ENCODE measurements at places on chromosomes 12 and 14.
A peak's percentile ranks its signal among the peaks of the same experiment; 100 is the strongest.

- DNase-seq = peak; percentile 7
Measured at GRCh38 chr12:14211947-14212387, 153.5 kb upstream of the ATF7IP start.

DNA sequence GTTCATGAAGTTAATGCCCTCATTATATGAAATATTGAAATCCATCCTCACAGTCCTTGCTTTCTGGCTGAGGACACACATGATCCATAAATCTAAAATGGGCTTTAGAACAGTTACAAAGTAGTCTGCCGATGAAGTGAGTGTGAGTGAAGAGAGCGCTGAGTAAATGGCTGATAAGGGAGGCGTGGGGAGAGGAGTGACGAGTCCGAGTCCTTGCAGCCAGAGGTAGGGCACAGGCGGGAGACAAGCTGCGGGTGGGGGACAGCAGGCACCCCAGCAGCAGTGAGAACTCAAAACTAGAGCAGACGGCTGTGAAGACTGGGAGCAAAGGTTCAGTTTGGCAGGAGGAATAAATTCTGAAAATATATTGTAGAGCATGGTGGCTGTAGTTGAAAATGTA is 140.1 kb upstream of the ATP2B1 start:
- DNase-seq = no peak

- no peak for DNase-seq
Measured at GRCh38 chr12:103769240-103769945, 71.6 kb downstream of the NT5DC3 start.

DNA sequence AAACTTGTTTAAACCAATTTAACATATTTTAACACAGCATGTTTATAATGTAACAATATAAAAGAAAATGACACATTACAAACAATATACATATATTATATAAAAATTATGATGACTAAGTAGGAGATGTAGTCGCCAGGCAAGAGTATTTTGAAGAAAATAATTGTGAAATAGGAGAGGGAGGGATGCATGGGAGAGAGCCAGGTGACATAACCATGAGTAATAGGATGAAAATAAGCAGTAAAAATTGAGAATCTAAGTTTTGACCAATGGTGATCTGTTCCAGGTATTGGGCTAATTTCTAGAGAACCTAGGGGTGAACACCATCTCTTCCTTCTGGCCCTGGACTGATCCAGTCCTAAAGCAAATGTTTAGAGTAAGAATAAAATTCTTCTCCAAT is 315.2 kb upstream of the G2E3 start:
- no peak for DNase-seq

GRCh38 chr14:50619569-50620141 is 48.5 kb downstream of the SAV1 start:
- DNase-seq = peak; percentile 72

- DNase-seq = no peak
Measured at GRCh38 chr12:94805749-94806529, 155.6 kb upstream of the TMCC3 start.

DNA sequence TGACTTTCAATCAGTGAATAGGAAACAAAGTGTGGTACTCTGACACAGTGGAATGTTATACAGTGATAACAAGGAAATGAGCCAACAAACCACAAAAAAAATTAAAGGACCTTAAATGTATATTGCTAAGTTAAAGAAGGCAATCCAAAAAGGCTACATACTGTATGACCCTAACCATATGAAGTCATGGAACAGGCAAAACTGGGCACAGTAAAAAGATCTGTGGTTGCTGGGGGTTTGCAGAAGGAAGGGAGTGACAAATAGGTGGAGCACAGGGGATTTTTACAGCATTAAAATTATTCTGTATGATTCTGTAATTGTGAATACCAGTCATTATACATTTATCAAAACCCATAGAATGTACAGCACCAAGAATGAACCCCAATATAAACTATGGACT is 112.6 kb downstream of the KCNC2 start:
- no peak for DNase-seq

DNA sequence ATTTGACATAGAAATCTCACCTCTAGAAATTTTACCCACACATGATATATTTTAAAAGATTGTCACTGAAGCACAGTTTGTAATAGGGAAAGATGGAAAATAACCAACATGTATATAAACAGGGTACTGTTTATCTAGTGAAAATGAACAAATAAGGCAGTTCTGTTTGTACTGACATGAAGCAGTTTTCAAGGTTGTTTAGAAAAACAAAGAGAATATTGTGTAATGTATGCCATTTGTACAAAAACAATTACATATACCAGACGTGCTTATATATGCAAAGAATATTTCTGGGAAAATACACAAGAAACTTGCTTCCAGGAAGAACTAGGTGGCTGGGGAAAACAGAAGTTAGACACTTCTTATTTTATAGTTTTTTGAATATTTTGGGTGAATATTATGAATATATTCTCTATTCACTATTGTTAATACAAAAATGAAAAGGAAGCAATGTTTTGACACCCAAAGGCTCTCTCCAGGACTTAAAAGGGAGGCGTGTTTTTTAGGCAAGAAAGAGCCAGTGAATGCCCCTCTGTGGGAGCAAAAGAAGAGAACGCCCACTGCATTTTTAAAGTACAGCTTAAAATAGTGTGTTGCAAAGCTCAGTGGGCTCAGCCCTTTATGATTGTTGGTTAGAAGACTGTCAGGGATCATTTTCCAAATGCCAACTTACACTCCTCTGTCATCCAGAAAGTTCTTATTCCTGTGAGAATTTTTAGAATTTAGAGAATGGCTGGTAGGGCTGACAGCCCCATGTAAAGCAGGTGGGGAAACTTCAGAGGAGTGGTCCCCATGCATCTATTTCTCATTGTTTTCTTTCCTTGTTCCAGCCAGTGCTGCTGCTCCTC is 59.6 kb upstream of the FERMT2 start:
- DNase-seq = no peak

GRCh38 chr12:128178565-128178964 is 88.4 kb upstream of the TMEM132C start:
- no peak for DNase-seq

GRCh38 chr14:101030586-101030985 is 127.1 kb upstream of the RTL1 start:
- DNase-seq = no peak

DNA sequence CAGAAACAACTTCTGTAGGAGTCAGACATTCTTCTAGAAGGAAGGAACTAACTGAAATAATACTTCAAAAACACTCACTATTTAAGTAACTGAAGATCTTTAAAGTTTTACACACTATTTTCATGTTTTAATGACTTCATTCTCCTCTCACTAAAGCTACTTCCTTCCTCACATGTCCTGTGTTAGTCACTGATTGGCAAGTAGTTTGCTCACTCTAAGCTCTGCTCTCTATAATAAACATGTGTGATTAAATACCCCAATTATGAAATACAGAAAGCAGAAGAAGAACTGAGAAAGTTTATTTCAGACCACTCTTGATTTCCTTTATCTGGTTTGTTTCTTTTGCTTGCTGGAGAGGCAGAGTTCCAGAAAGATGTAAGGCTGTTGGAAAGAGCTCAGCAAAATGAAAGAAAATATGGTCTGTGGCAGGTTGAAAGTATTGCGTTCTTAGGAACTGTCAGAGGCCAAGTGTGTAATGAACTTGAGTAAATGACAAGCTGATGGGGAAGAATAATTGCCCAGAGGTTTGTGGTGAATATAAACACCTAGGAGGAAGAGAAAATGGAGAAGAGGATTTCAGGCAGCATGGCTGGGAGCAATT is 522.0 kb upstream of the SEL1L start:
- no peak for DNase-seq

GRCh38 chr12:108553799-108554198 is 7.2 kb downstream of the SART3 start:
- DNase-seq = no peak

GRCh38 chr12:2294651-2295475 is 242.1 kb downstream of the CACNA1C start:
- DNase-seq = no peak

DNA sequence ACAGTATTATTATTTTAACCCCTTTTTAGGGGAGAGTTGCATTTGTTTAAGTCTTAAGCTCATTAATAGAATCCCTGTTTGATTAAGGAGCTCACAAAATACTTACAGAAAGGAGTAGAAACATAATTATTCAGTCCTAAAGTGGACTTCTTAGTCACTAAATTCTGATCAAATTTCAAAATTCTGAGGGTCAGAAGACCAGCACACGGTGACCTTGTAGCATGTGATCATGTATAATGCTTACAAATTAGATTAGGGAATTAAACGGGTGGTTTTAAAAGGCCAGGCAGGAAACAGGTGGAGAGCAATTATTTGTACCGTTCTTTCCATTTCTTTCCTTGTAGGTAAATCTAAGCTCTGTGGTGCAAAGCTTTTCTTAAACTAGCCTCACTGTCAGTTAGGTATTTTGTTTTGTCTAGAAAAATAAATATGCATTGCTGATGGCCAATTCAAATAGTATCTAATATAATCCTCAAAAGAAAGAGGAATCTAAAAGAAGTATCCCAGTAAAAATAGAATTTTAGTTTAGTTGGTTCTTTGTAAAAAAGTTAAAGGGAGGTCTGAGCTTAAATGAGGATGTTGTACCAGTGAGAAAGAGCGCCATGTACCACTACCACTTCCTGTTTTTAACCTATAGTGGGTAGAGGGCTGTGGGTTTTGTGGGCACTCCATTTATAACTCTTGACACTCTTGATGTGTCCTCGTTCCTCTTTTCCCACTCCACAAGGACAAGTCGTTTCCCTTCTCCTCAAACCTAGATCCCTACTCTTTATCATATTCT is 51.1 kb downstream of the SLC38A1 start:
- DNase-seq = no peak

- DNase-seq = no peak
Measured at GRCh38 chr14:77598366-77599070, 17.9 kb downstream of the SPTLC2 start.

- DNase-seq = no peak
Measured at GRCh38 chr12:131195796-131196195, 242.1 kb downstream of the ADGRD1 start.

DNA sequence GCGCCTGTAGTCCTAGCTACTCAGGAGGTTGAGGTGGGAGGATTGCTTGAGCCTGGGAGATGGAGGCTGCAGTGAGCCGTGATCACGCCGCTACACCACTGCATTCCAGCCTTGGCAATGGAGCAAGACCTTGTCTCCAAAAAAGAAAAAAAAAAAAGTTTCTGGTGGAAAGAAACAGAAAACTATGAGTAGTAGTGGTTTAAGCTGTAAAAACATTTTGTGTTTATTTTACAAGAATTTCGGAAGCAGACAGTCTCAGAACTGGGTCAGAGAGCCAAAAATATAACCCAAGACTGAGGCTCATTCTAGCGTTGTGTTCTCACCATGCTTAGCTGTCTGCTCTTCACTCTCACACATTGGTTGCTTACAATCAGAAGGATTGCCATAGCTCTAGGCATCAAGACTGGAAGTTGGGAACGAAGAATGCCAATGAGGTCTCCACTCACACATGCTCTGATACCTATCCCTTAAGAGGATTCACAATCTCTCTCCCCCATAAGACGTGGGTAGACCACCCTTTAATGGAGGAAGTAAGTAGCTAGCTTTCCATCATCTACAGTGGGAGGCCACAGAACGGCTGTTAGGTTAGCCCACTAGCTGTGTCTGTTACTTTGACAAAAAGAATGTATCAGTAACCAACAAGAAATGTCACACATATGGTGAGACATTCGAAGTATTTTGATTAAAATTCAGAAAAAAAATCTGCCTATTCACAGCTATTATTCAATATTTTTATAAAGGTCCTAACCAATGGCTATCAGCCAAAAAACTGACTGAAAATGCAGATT is 117.6 kb upstream of the RASSF8 start:
- DNase-seq = no peak

DNA sequence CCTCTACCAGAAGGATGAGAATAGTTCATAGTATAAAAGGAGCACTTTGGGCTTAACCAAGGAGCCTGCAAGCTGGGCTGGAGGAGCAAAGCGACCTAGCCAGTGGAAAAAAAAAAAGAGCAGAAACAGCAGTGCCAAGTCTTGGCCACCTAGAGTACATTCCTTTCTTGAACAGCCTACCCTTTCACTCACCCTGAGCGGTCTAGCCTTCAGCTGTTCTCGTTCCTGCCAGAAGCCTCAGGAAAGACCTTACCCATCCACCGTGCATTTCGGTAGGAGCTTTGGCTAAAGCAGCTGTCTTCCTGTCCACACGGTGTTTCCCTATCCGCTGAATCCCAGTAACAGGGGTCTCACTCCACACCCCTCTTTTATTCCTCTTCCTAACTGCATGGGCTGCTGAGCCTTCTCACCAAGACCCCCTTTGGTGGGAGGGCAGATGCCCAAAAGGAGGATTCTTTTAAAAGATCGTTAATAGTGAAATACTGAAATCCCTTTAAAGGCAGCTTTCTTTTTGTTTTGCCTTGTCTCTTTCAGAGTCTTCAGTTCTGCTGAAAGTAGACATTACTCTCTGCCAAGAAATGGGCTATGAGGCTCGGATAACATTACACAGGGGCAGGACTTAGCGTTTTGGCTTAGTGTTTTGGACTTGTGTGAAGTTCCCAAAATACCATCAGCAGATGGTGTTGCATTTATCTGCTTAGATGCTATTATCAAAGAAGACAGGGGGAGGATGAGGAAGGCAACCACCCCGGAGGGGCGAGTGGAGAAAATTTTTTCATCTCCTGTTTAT is 88.5 kb upstream of the METAP2 start:
- DNase-seq = peak; percentile 5

- DNase-seq = no peak
Measured at GRCh38 chr12:127516467-127516866, 750.5 kb upstream of the TMEM132C start.

DNA sequence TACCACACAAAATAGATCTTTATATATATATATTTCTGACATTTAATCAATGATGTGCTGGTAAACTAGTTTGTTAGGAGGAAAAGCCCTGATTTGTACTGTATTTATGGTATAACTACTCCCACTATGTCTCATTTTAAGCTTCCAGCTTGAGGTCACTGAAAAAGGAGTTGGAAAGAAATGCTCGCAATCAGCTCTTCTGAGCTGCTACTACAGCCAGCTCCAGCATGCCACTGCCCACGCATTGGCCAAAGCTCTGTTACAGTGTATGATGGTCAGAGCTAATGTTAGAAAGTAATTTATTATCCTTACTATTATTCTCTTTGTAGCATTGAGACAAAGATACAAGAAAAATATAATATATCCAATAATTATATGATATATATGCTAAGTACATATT is 55.0 kb upstream of the PCED1B start:
- no peak for DNase-seq

GRCh38 chr12:14826491-14826890 is 12.5 kb upstream of the SMCO3 start:
- DNase-seq = no peak

- DNase-seq = peak; percentile 80
Measured at GRCh38 chr14:68627868-68628604, 164.8 kb downstream of the ZFP36L1 start.

GRCh38 chr12:109752117-109753053 is 38.8 kb downstream of the FAM222A start:
- DNase-seq = no peak

- no peak for DNase-seq
Measured at GRCh38 chr12:122985338-122986257, 5.1 kb downstream of the ARL6IP4 start.

GRCh38 chr14:98694541-98694940 is 577.5 kb downstream of the BCL11B start:
- DNase-seq = no peak

- no peak for DNase-seq
Measured at GRCh38 chr14:79383031-79383430, 828.3 kb downstream of the DIO2 start.

- DNase-seq = no peak
Measured at GRCh38 chr12:33605757-33606156, 166.1 kb upstream of the SYT10 start.

Data from hippocampal formation (tissue), 2 donors.